ENCODE measurements at places on chromosomes 13 and 19.

GRCh38 chr13:71829547-71829946, 37.5 kb downstream of the DACH1 start:
- no peak for DNase-seq

DNA sequence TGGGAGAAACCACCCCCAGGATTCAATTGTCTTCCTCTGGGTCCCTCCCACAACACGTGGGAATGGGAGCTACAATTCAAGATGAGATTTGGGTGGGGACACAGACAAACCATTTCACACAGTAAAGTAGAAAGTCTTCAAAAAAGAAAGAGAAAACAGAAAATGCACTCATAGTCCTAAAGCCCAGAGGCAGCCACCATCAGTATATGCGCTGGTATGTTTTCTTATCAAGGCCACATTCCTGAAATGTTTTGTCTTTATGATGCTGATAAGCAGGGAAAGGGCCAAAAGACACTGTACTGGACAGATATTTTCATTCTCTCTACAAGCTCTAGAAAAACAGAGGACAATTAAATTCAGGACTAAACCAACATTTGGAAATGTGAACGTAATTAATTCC, 375.8 kb upstream of the TSHZ3 start:
- no peak for DNase-seq

DNA sequence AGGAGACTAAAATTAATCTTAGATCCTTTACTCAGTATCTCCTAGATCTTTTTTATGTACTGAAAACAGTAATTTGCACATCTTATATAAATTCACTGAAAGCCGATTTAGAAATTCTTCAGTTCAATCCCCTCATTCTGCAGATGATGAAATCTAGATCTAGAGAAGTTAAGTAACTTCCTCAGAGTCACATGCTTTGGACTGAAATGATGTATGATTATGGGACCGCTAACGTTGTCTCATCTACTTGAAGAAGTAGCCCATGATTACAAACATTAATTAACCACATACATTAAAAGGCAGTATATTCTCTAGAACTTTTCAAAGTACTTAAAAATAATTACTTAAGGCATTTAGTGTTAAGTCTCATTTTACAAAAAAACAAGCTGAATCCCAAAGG, 37.8 kb downstream of the ELF1 start:
- DNase-seq: no peak

DNA sequence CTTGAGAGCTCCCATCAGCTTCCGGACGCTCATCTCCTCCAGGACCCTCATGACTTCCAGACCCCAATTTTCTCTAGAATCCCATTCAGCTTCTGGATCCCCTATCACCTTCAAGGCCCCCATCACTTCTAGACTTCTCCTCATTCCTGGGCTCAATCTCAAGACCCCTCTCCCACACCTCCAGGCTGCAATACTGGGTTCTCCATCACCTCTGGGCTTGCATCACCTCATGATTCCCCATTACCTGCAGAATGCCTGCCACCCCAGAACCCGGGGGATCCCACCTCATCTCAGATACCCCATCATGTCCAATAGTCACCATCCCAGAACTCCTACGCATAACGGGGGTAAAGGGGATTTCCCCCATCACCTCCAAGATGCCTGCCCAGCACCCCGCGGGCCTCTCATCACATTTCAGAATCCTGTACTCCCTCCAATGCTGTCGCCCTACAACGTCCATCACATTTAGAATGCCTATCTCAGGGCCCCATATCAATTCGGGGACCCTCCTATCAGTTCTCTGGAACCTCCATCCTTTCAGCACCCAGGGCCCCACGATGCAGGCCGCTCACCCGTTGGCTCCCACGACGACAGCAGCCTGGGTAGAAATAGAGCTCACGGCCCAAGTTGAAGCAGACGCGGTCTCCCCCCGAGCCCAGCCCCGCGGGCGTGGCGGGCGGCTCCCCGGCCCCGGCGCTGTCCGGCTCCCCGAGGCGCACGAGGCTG, 738 bp downstream of the DMWD start:
- no peak for DNase-seq

GRCh38 chr13:37226971-37227370, 121.5 kb upstream of the CSNK1A1L start:
- DNase-seq: no peak

GRCh38 chr19:49678985-49679770, 2.1 kb downstream of the PRMT1 start:
- no peak for DNase-seq

- no peak for DNase-seq
These were observed 1.7 kb upstream of the DBP start for GRCh38 chr19:48638831-48639381.

- DNase-seq: no peak
These were observed 37.5 kb upstream of the SACS start for GRCh38 chr13:23470790-23471614.

- no peak for DNase-seq
These were observed 26.7 kb upstream of the FFAR2 start for GRCh38 chr19:35421362-35421761.

DNA sequence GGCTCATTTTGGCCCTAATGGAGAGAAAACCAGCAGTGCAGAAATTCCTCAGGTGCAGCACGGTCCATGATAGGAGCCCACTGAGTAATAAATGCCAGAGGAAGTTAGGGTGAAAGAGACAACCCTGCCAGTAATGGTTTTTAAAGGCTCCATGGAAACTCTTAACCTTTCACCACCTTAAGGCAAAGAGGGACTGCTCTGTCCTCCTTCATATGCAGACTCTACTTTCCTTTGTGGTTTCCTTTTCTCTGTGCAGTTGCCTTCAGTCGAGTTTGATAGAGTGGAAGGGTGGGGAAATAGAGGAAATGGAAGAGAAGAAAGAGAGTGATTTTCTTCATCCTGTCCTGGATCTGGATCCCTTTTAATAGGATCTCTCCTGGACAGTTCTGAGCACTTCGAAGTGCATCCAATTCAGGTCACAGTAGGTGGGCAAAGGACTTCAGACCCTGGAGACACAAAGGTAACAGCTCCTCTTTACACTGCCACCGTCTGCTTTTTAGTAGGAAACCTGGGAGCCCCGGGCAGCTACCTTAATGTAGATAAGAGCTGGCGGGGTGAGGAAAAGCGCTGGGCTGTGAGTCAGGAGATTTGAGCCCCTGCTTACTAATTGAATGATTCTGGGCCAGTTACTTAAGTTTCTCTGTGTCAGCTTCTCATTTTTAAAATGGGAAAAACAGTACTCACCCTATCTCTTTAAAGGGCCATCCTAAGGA, 294.8 kb downstream of the KCNRG start:
- no peak for DNase-seq

GRCh38 chr13:20294497-20294896, 62.4 kb upstream of the GJB6 start:
- no peak for DNase-seq

DNA sequence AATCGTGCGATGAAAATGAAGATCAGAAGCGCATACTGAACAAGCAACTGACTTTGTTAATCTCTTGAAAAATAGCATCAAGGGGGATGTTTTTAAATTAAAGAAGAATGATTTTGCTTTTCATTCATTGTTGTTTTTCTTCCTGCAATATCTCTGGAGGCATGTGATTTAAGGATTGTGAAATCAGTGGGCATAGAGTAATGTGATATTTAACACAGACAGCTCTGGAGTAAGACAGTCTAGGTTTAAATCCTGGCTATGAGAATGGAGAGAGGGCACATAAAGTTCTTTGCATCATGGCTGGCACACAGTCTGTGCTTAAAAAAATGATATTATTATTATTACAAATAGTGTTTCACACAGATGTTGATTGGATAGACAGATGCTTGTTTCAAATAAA, 243.1 kb upstream of the NBEA start:
- no peak for DNase-seq

- DNase-seq: no peak
These were observed 16.1 kb upstream of the DHRS12 start for GRCh38 chr13:51820016-51820597.

- DNase-seq: no peak
These were observed 776.0 kb downstream of the DACH1 start for GRCh38 chr13:71090990-71091389.

DNA sequence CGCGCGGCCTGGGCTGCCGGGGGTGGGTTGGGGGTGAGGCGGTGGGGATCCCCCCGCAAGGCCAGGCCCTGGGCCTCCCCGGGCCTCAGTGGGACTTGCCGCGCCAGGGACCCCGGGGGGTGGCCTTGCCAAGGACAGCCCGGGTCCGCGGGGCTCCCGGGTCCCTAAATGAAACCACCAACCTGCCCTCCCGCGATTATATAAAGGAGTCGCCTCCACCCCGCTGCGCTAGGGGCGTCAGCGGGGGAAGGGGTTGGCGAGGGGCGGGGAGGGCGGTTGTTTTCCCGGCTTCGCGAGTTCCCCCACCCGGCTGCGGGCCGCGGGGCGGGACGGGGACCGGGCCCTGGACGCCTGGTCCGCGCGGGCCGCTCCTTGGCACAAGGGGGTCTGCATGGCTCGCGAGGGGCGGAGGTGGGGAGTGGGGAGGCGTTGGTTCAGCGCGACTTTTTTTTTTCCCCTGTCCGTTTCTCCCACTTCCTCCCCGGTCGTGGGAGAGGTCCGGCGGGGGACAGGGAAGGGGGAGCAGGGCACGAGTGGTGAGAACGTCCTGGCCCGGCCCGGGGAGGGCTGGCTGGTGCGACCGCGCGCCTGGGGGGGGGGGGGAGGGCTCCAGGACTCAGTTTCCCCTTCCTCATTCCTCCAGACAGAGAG, 822 bp upstream of the ZBTB7A start:
- no peak for DNase-seq

DNA sequence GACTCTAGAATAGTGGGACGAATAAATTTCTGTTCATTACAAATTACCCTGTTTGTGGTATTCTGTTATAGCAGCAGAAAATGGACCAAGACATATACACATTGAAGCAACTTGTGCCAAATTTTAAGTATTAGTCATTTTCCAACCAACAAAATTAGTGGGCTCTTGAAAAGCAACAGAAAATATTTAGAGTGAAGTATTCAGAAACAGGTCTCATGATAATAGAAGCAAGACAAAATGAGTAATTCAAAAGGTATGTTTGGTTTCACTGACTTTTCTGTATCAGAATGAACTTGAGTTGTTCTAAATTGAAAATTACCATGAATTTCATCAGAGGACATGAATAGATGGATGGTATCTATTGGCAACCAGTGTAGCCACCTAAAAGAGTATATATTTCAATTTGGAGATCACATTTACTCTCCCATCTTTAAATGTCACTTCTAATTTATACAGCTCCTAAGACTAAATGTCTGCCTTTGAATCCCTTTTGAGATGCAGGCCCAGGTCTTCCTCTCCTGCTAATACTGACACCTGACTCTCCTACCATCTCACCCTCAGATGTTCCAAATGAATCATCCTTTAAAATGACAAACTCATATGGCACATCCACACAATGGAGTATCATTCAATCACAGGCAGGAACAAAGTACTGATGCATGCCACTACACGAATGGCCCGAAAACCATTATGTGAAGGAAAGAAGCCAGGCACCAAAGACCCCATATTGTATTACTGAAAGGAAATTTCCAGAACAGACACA, 40.7 kb upstream of the DOCK9 start:
- DNase-seq: no peak

GRCh38 chr19:47494729-47495128, 10.7 kb upstream of the KPTN start:
- DNase-seq: no peak

GRCh38 chr19:6204212-6204611, 68.7 kb downstream of the ACSBG2 start:
- DNase-seq: no peak

GRCh38 chr19:30090963-30091362, 148.9 kb downstream of the URI1 start:
- no peak for DNase-seq

GRCh38 chr13:106455777-106456176, 79.7 kb downstream of the EFNB2 start:
- DNase-seq: no peak

GRCh38 chr19:33482476-33482875, 39.1 kb downstream of the PEPD start:
- DNase-seq: no peak

DNA sequence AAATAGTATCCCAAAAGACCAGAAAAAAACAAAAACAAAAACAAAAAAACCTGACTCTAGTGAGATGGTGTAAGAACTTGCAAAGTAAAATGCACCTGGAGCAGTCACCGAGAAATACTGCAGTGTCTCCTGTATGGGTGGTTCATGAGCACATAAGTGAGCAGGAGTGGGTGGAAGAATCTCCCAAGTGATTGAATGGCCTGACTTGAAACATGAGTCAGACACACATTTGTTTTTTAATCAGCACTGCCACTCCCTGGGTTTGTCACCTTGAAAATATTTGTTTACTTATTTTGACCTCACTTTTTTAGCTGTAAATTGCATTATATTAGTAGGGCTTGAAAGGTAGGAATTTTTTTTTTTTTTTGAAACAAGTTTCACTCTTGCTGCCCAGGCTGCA, 2.0 kb downstream of the ZNF431 start:
- no peak for DNase-seq

- no peak for DNase-seq
These were observed 793.9 kb upstream of the PCDH20 start for GRCh38 chr13:62209529-62209928.

GRCh38 chr19:40716031-40716481, 630 bp downstream of the COQ8B start:
- DNase-seq: no peak

- no peak for DNase-seq
These were observed 7.1 kb upstream of the EPN1 start for GRCh38 chr19:55667958-55668357.

DNA sequence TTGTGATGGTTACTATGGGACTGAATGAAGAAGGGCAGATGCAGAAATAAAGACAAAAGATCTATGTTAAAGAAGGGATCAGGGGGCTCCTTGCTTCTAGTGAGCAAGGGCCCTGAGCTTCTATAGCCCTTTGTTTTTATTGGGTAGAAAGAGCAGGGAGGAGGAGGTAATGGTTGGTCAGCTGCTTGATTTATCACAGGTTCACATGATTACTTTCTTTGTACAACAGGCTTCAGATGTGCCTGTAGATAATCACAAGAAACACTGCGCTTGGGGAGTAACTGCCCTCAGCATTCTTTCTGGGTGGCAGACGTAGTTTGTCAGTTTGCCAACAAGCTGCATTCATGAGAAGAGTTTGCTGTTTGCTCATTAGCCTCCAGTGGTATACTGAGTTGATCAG, 4.8 kb upstream of the ZNF439 start:
- DNase-seq: no peak

GRCh38 chr13:24215732-24216131, 55.2 kb downstream of the SPATA13 start:
- peak; percentile 55 for DNase-seq

DNA sequence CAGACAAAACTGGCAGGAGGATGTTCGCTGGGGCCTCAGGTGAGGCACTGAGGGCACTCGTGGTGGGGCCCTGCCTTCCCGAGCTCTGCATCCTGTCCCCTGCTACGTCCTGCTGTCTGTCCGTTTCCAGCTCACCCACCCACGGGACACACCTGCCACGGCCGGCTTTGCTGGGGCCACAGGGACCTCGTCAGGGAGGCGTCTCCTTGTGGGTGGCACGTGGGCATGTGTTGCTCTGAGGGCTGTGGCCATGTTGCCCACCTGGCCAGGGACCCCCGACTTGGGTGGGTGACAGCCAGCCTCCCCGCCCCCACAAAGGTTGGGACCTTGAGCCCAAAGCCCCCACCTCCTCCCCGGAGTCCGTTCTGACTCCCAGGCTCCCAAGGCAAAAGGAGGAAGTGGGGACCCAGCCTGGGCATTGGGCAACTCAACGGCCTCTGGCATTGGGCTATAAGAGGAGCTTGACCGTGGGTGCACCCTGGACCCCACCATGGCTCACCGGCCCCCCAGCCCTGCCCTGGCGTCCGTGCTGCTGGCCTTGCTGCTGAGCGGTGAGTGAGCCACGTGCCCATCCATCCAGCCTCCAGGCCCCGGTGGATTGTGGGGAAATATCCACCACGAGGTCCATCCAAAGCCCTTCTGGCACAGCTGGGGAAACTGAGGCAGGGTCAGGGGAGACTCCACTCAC, at the start of gene PRTN3:
Gene PRTN3, plus strand, starts transcription at position 481 of the 688 bp plus-strand sequence. Its CDS starts 10 bp downstream, at position 491.
- no peak for DNase-seq

GRCh38 chr19:6250024-6250615, 29.7 kb downstream of the MLLT1 start:
- no peak for DNase-seq

All from cerebellar nuclear complex (tissue), 1 donor.